ENCODE measurements at places on chromosomes 5 and 9. TPM values are rescaled to one million over a fixed set of nuclear protein-coding genes. Genes with fewer than 3 reads are reported as not detected.

DNA sequence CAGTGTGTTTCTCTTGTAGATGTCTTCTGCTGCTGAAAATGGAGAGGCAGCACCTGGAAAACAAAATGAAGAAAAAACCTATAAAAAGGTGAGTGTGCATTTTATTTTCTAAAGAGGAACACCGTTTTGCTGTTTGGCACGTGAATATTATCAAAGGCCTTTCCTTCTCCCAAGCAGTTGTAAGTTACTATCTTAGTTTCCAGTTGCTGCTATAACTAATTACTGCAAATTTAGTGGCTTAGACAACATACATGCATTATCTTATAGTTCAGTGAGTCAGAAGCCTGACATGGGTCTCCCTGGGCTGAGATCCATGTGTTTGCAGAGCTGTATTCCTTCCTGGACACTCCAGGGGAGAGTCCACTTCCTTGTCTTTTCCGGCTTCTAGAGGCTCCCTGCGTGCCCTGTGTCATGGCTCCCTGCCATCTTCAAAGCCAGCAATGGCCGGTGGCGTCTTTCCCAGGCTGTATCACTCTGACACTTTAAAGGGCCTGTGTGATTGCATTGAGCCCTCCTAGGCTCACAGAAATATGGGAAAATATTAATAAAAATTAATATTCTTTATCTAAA is 117.6 kb downstream of the PIP5K1B start:
- no peak for DNase-seq

SPINK14 gene
- polyA plus RNA-seq = not detected

GRCh38 chr9:133224762-133225161 is 15.7 kb upstream of the OBP2B start:
- no peak for DNase-seq

DNA sequence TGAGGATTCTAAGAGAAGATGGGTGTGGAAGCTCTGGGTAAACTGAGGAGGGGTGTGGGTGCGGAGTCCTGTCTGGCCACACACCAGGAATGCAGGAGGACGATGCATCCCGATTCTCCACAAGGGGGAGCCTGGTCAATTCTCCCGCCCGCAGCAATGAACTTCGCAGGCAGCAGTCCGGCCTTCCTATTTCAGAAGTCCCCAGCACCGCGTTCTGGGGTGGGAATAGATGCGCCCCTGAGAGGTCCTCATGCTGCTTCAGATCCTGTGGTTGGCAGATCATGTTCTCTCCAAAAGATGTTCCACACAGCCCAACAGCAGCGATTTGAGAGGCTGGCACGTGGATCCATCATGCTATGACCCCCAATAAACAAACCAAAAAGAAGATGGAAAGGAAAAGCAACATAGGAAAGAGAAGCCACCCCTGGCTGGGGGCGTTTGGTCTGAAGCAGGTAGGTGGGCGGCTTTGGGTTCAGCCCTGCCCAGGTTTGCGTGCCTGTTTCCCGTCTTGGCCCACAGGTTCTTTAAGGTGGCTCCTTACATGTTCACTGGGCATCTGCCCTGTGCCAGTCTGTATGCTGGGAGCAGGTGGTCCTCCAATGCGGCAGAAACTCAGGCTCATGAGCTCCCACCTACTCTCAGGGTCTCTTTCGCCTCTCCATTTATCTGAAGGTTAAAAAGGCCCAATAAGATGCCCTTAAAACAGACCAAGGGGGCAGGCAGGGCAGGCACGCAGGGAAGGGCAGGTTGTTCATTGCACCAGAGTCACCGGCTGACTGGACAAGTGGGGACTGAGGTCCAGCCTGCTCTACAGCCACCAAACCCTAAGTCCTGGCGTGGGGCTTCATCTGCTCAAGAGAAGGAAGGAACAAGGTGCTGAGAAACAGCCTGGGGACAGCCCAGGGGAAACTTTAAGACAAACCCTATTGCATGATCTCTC is 171.6 kb downstream of the PAX5 start:
- no peak for DNase-seq

GRCh38 chr9:2414465-2414864 is 207.1 kb upstream of the VLDLR start:
- DNase-seq = no peak

SKP1 gene
- 613 TPM for polyA plus RNA-seq

- no peak for DNase-seq
These were observed 85.0 kb upstream of the TAF11L2 start for GRCh38 chr5:17412760-17413671.

DNA sequence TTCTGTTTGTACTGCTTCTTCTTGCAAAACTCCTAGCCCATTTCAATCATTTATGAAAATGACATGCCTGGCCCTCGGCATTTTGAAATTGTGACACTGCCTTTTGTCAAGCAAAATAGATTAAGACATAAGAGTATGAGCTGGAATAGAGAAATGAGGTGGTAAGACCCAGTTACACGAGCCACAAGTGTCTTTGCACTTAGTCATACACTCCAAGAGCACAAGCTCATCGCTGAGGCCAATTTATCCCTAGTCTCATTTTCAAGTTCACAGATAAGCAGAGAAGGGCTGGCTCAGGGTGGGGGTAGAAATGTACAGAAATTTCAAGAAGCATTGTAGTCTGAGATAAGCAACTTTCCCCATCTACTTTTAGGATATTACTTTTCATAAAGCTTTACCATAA is 40.6 kb upstream of the MAP1B start:
- no peak for DNase-seq

MRPS27 gene
- 74.7 TPM for polyA plus RNA-seq

GRCh38 chr5:111830333-111830732 is 73.3 kb upstream of the NREP start:
- DNase-seq = no peak

SLC36A2 gene
- polyA plus RNA-seq = 0.04 TPM

CORO2A gene
- 8.1 TPM for polyA plus RNA-seq

GRCh38 chr9:133835262-133835901 is 97.2 kb upstream of the SARDH start:
- no peak for DNase-seq

GRCh38 chr9:18941060-18941740 is 91.8 kb downstream of the SAXO1 start:
- peak; percentile 29 for DNase-seq

DNA sequence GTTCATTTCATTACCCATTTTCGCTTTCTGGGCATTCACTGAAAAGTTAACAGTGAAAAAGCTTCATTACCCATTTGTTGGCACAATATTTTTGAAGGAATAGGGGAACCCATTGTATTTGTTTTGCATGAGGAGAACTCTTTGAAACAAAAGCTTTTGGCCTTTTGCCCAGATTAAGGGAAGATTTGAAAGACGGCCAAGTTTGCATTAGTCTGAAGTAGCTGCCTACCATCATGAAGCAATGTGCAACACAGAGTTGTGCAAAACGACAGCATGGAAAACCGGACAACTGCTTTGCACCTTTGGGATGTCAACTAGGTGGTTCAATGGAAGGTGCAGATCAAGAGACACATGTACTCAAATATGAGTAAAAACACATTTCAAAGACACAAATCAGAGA is 84.9 kb downstream of the TRPM3 start:
- peak; percentile 43 for DNase-seq

DNA sequence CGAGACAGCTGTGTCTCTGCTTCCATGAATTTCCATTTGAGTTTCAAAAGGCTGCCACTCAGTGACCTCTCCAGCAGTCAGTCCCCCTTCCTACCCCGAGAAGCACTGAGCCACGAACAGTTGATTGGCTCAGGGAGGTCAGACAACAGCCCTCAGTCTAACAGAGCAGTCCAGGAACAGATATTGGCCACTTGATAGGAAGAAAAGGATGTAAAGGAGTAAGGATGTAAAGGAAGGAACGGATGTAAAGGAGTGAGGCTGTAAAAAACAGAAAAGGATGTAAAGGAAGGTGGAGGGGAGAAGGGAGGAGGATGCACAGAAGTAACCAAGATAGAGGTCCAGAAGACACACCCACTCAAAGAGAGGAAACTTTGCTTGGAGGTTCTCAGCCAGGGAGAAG is 3.2 kb upstream of the NR4A3 start:
- no peak for DNase-seq

- DNase-seq = no peak
These were observed 150.3 kb downstream of the UNC13B start for GRCh38 chr9:35311891-35312639.

DNA sequence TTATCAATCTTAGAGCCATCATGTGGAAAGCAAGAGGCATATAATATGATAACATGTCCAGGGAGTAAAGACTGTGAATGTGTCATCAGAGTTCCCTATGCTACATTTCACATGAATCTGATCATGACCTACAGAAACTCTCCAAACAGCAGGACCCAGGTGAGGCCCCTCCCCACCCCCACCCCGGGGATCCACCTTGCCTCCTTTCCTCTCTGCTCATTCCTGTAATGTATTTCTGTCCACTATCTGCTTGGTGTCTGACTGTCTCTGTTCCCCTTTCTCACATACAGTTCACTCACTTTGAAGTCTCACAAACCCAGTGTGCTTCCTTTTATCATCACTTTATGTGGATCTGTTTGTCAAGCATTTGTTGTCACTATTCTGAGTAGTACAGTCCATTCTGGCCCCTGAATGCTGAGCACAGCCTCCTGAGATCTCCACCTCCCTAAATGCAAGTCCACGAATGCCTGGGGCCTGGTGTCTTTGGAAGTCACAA is 76.4 kb upstream of the SMARCA2 start:
- DNase-seq = no peak

GABRA1 gene
- polyA plus RNA-seq = 2.2 TPM

DNA sequence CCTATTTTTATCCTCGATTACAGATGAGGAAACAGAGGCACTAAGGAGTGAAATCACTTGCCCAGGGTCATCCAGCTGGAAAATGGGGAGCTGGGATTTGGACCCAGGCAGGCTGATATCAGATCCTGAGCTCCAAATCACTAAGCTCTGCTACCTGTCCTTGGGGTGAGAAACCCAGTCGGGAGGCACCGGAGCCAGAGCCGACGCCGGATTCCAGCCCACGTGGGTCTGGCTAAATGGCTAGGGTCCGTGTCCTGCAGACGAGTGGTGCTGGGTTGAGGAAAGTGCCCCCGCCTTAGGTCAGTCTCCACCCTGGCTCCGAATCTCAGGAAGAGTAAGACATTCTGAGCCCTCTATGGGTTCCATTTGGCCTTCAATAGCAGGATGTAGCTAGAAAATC is 61.3 kb upstream of the GGTA1 start:
- no peak for DNase-seq

- DNase-seq = no peak
These were observed 7.1 kb upstream of the BTF3 start for GRCh38 chr5:73491155-73491554.

ZNG1C gene
- 23.7 TPM for polyA plus RNA-seq

- no peak for DNase-seq
These were observed 97.4 kb upstream of the ALDH1A1 start for GRCh38 chr9:73050065-73050816.

- DNase-seq = no peak
These were observed 4.7 kb downstream of the DNAI1 start for GRCh38 chr9:34463098-34463900.

- no peak for DNase-seq
These were observed 147.1 kb downstream of the ENTREP1 start for GRCh38 chr9:69472101-69472620.

RNF224 gene
- 3.5 TPM for polyA plus RNA-seq

FOXD4L3 gene
- polyA plus RNA-seq = not detected

DNA sequence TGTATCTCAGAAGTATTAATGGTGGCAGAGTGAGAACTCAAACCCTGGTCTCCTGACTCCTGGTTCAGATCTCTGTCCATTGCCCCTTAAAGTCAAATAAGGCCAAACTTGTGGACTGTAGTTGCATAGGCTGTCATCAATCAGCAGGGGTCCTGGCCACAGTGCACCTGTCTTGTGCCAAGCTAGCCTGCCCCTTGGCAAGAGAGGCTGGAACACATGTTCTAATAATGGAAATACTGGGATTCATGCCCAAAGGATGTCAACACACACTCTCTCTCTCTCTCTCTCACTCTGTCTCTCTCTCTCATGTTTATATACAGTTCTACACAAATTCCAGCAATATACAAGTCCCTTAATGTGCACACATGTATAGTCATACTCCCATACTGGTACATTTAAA is 44.3 kb downstream of the GLRA1 start:
- DNase-seq = peak; percentile 31

GRCh38 chr5:57442080-57442839 is 40.4 kb downstream of the ACTBL2 start:
- DNase-seq = no peak

- no peak for DNase-seq
These were observed 462.2 kb downstream of the RASEF start for GRCh38 chr9:82600536-82601292.

DNA sequence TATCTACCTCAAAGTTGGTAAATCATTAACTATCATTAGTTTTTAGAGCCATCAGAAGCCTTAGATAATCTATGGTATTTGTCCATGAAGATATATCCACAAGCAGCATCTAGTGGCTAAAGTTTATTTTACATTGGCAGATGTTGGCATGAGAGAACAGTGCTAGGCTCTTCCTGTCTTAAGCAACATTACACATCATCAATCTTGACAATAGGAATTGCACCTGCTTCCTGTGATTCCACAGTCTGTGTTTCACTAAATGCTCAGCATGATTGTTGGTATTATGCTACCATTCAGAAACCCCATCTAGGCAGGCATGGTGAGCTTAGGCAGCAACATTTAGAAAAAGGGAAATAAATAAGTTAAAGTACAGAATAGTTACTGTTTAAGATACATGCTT is 246.6 kb downstream of the SLCO4C1 start:
- peak; percentile 6 for DNase-seq

- no peak for DNase-seq
These were observed 194.1 kb downstream of the AOPEP start for GRCh38 chr9:94920420-94921091.

DNA sequence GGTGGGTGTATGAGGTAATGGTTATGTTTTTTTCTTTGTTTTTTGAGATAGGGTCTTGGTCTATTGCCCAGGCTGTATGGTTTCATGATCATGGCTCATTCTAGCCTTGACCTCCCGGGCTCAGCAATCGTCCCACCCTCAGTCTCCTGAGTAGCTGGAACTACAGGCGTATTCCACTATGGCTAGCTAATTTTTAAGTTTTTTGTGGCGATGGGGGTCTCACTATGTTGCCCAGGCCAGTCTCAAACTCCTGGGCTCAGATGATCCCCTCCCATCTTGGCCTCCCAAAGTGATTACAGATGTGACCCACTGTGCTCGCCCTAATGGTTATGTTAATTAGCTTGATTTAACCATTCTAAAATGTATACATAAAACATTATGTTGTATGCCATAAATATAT is 5.6 kb downstream of the CNTLN start:
- DNase-seq = no peak

- no peak for DNase-seq
These were observed 96.3 kb downstream of the ZNF608 start for GRCh38 chr5:124650147-124650561.

GRCh38 chr9:13009871-13010270 is 235.1 kb downstream of the LURAP1L start:
- DNase-seq = no peak

DNA sequence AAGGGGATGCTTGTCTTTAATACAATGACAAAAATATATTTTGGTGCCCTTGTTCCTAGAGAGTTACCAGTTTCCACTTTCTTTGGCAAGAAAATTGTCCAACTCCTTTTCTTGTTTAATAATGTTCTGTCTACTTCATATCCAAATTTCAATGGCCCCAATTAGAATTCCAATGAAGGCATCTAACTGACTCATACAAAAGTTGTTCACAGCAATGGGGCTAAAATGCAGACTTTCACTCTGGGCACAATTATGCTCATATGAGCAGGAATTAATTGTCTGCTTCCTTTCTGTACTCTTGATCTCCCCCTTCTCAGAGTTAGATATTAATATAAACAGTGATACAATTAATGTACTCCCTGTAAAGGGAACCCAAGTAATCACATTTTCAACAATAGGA is 42.1 kb upstream of the ZNF622 start:
- DNase-seq = no peak

GRCh38 chr5:41707853-41708603 is 162.2 kb downstream of the OXCT1 start:
- DNase-seq = no peak

- no peak for DNase-seq
These were observed 61.0 kb upstream of the TEX48 start for GRCh38 chr9:114742947-114743346.

All from right lung (tissue), 10 donors.